A673 (cell line): ENCODE measurements at places on chromosomes 2 and 18.

DNA sequence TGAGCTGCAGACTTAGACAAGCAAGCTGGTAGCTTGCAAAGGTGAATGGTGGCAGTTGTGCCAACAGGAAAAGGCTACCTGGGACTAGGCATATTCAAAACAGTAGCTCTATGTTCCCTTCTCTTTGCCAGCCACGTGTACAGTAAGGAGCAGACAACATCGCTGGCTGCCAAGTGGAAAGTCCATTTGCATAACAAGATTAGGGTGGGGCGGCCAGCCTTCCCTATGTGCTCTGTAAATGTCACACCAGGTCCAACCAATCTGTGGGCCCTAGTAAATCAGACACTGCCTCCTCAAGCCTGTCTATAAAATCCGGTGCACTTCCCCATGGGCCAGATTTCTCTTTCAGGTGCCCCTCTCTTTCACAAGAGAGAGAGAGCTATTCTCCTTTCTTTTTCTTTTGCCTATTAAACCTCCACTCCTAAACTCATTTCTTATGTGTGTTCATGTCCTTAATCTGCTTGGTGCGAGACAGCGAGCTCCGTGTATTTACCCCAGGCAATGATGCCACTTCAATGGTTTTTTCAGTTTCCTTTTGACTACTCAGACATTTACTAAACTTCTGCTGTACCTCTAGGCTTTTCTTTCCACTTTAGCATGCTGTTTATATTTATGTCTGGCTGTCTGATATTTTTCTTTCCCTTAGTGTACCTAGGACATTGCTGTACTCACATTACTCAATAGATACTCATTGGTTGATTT, 297.4 kb upstream of the GCFC2 start:
- H3K4me1 ChIP-seq, result peaks cover 7% of the 10 kb centered on the region
- no peaks in the 10 kb centered on the region for H3K36me3 ChIP-seq
- peak; percentile 56 for DNase-seq
- H3K4me3 ChIP-seq, result no peak overlapping the region
- H3K27me3 ChIP-seq, result no peaks in the 10 kb centered on the region

DNA sequence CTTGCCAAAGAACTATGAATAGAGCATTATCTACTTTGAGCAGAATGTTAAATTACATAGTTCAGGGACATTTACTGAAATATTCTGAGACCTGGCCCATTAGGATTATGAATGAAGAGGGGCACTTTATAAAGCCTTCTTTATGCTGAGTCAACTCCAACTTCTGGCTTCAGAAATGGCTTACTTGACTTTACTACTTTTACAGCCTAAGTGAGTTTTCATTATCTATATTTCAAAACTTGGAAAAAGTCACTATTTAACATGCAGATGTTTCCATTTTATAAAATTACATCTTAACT, 37.7 kb downstream of the SESTD1 start:
- no peaks in the 10 kb centered on the region for H3K27me3 ChIP-seq
- no peak overlapping the region for H3K4me3 ChIP-seq
- DNase-seq, result peak; percentile 84
- peaks cover 18% of the 10 kb centered on the region for H3K4me1 ChIP-seq
- no peak overlapping the region for H3K27ac ChIP-seq

DNA sequence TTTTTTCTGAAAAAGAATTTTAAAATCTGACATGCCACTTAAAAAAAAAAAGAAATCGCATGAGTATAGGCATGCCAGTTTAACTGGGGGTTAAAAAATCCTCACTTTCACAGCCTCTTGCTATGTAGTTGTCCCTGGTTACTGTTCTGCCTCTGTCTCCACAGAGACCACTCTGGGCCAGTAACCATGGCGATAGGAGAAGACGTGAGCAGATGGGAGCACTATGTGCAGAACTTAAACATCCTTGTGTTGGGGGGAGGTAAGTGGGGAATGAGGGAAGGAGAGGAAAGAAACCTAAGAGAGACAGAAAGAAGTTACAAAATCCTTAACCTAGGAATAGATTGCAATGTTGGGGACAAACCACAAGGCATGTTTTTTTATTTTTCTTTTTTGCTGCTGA, 75.9 kb upstream of the CYRIA start:
- H3K4me1 ChIP-seq, result peaks cover 9% of the 10 kb centered on the region
- no peak overlapping the region for H3K4me3 ChIP-seq
- no peak for DNase-seq
- H3K27me3 ChIP-seq, result no peaks in the 10 kb centered on the region

DNA sequence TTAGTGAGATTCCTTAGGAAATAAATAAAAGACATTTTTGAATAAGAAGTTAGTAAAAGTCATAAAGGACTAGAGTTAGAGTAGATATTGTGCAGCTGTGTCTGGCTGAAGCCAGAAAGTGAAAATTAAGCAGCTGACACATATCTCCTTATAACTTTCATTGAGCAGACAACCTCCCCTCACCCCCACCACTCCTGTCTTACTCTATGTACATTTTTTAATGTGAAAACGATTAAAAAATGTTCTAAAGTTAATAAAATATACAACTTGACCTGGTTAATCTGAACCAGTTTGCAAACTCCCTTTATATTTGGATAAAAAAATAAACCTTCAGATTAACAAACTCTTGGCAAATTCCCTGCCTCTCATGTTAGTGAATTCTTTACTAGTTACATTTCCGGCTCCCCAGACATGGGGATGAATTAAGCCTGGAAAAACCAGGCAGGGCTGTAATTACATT, 462.8 kb downstream of the MEIS1 start:
- H3K27ac ChIP-seq, result peak overlapping the region; percentile 48
- no peak overlapping the region for H3K4me3 ChIP-seq
- no peaks in the 10 kb centered on the region for H3K4me1 ChIP-seq
- no peaks in the 10 kb centered on the region for H3K27me3 ChIP-seq
- DNase-seq, result no peak
- no peaks in the 10 kb centered on the region for H3K36me3 ChIP-seq

DNA sequence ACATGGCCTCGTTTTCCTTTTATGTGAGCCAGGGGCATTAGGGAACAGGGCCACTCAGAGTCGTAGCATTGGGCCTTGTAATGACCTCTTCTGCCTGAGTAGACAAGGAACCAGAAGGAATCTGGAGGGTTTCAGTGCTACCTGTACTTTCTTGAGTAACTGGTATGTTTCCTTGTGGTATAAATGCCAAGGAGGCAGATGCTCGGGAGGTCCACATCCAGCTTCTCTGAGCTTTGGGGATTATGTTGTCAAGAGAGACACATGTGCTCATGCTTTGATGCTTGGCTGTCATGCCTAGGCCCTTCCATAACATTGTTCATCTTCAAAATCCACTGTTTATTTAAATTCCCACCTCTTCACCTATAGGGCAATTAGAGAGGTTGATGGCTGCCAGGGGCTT, 26.3 kb downstream of the FOSL2 start:
- no peaks in the 10 kb centered on the region for H3K36me3 ChIP-seq
- no peaks in the 10 kb centered on the region for H3K27me3 ChIP-seq
- no peaks in the 10 kb centered on the region for H3K4me1 ChIP-seq
- no peak for DNase-seq
- no peak overlapping the region for H3K27ac ChIP-seq
- no peak overlapping the region for H3K4me3 ChIP-seq

DNA sequence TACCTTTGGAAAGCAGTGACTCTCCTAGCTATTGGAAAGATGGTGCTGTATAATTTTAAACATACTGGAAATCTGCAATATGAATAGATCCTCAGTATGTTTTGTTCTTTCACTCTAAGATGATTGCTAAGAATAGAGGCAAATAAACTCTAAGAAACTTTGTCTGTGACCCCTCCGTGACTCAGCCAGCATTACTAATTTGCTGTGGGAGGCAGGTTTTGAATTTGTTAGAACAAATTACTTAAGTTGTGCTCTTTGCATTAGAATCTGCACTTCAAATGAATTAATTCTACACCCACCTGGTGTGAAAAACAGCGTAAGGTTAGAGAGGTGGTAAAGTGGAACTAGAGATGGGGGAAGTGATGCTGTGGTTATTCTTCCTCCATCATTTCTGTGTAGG, 142.2 kb downstream of the RAPGEF4 start:
- no peak overlapping the region for H3K4me3 ChIP-seq
- no peaks in the 10 kb centered on the region for H3K36me3 ChIP-seq
- peaks cover 23% of the 10 kb centered on the region for H3K27me3 ChIP-seq
- no peak overlapping the region for H3K27ac ChIP-seq
- no peak for DNase-seq
- H3K4me1 ChIP-seq, result no peaks in the 10 kb centered on the region

DNA sequence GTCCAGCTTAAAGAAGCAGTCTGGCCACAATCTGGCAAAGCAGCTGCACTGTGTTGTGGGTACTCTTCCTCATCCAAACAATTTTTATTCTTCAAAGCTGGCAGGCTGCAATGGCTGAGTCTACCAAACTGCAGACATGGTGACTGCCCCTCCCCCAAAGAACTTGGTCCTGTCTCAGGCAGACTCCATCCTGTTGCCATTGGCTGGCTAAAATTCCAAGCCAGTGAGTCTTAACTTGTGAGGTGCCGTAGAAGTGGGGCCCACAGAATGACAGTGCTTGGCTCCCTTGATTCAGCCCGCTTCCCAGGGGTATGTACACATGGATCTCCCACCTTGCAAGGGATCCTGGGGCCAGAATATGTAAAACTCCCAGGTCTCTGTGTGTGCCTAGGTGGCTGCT, 14.5 kb upstream of the NXPH2 start:
- H3K27ac ChIP-seq, result no peak overlapping the region
- DNase-seq, result no peak
- no peak overlapping the region for H3K4me3 ChIP-seq
- no peaks in the 10 kb centered on the region for H3K27me3 ChIP-seq

- no peak overlapping the region for H3K27ac ChIP-seq
- H3K36me3 ChIP-seq, result no peaks in the 10 kb centered on the region
- no peaks in the 10 kb centered on the region for H3K27me3 ChIP-seq
- H3K4me3 ChIP-seq, result no peak overlapping the region
Measured at GRCh38 chr2:98874186-98874689, 61.8 kb downstream of the CRACDL start.

DNA sequence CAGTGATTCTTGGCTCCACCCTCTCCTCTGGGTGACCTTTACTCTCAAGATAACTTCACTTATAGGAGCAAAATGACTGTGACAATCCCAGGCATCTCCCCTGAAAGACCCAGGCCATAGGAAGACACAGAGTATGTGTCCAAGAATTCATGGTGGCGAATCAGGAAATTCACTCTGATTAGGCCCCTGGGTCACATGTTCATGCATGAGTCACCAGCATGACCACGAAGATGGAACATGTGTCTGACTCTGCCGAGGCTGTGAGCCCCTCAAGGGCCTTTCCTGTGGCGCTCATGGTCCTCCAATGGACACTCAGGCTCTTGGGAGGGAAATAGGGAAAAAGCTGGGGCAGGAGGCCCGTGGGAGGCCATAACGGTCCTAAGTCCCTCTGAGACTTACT, 74.0 kb upstream of the TEX51 start:
- no peak overlapping the region for H3K27ac ChIP-seq
- H3K27me3 ChIP-seq, result no peaks in the 10 kb centered on the region
- no peaks in the 10 kb centered on the region for H3K4me1 ChIP-seq
- H3K36me3 ChIP-seq, result no peaks in the 10 kb centered on the region
- H3K4me3 ChIP-seq, result no peak overlapping the region

GRCh38 chr2:231321021-231321420, 74.5 kb upstream of the B3GNT7 start:
- H3K4me3 ChIP-seq, result no peak overlapping the region
- no peaks in the 10 kb centered on the region for H3K4me1 ChIP-seq
- H3K27me3 ChIP-seq, result no peaks in the 10 kb centered on the region
- H3K27ac ChIP-seq, result no peak overlapping the region
- no peaks in the 10 kb centered on the region for H3K36me3 ChIP-seq

GRCh38 chr2:238341536-238341935, 21.2 kb downstream of the TRAF3IP1 start:
- no peaks in the 10 kb centered on the region for H3K4me1 ChIP-seq
- DNase-seq, result no peak
- no peaks in the 10 kb centered on the region for H3K27me3 ChIP-seq
- H3K4me3 ChIP-seq, result no peak overlapping the region
- no peak overlapping the region for H3K27ac ChIP-seq

DNA sequence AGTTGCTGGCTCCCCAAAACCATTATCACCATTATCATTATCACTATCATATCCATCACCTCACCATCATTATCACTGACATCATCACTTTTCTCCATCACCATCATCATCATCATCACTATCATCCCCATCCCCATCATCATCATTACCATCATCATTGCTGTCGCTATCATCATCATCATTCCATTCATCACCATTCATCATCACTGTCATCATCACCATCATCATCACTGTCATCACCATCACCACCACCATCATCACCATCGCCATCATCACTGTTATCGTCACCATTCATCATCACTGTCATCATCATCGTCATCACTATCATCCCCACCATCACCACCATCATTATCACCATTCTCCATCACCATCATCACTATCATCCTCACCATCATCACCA, 9.0 kb downstream of the HPCAL1 start:
- no peaks in the 10 kb centered on the region for H3K4me1 ChIP-seq
- DNase-seq, result no peak
- H3K4me3 ChIP-seq, result no peak overlapping the region
- no peaks in the 10 kb centered on the region for H3K36me3 ChIP-seq
- no peak overlapping the region for H3K27ac ChIP-seq

- H3K4me1 ChIP-seq, result peaks cover 8% of the 10 kb centered on the region
- DNase-seq, result no peak
- H3K36me3 ChIP-seq, result no peaks in the 10 kb centered on the region
- no peaks in the 10 kb centered on the region for H3K27me3 ChIP-seq
- no peak overlapping the region for H3K4me3 ChIP-seq
- no peak overlapping the region for H3K27ac ChIP-seq
Measured at GRCh38 chr2:168469281-168469988, 13.4 kb downstream of the CERS6 start.

GRCh38 chr2:198137733-198138132, 333.3 kb downstream of the PLCL1 start:
- no peaks in the 10 kb centered on the region for H3K36me3 ChIP-seq
- no peak overlapping the region for H3K27ac ChIP-seq
- H3K4me3 ChIP-seq, result no peak overlapping the region
- no peak for DNase-seq
- no peaks in the 10 kb centered on the region for H3K27me3 ChIP-seq

GRCh38 chr18:3669376-3669775, 219.4 kb downstream of the TGIF1 start:
- no peaks in the 10 kb centered on the region for H3K27me3 ChIP-seq
- no peak for DNase-seq

- no peak overlapping the region for H3K4me3 ChIP-seq
- H3K4me1 ChIP-seq, result peaks cover 3% of the 10 kb centered on the region
- H3K36me3 ChIP-seq, result no peaks in the 10 kb centered on the region
- H3K27me3 ChIP-seq, result no peaks in the 10 kb centered on the region
- no peak for DNase-seq
Measured at GRCh38 chr2:145806546-145806945, 1286.6 kb upstream of the ZEB2 start.
